ENCODE measurements at places on chromosomes 3 and 15.

DNA sequence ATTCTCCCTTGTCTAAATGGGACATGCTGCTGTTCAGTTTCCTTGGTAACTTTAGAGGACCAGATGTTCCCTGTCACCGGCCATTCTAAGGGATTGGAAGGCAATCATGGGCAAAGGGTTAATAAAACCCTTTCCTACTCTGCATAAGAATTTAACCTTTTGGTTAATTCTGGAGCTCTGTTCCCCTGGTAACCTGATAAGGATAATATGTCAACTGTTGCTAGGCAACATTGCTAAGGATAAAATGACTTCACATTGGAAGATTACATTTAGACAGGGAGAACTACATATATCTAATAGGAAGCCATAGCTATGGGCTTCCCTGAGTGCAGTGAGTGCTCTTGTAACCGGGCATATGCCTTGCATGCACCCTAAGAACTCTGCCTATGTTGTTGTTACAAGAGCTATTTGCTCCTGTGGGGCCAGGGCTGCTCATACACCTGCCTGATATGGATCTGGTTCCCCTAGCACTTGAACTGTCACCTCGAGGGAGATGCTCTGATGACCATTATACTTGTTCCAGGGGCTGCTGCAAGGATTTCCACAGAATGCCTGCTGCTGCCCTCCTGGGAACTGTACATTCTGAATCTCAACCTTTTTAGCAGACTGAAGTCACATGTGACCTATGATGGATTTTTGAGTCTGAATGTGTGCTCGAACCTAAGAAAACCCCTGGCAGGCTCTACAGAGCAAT lies 326.3 kb upstream of the PDZRN3 start:
- no peak for DNase-seq

GRCh38 chr3:49844464-49845183 lies 11.7 kb downstream of the TRAIP start:
- DNase-seq: no peak

- DNase-seq: no peak
These were observed 8.4 kb downstream of the PARP14 start for GRCh38 chr3:122688996-122689395.

- DNase-seq: no peak
These were observed 31.3 kb downstream of the SHQ1 start for GRCh38 chr3:72816862-72817355.

DNA sequence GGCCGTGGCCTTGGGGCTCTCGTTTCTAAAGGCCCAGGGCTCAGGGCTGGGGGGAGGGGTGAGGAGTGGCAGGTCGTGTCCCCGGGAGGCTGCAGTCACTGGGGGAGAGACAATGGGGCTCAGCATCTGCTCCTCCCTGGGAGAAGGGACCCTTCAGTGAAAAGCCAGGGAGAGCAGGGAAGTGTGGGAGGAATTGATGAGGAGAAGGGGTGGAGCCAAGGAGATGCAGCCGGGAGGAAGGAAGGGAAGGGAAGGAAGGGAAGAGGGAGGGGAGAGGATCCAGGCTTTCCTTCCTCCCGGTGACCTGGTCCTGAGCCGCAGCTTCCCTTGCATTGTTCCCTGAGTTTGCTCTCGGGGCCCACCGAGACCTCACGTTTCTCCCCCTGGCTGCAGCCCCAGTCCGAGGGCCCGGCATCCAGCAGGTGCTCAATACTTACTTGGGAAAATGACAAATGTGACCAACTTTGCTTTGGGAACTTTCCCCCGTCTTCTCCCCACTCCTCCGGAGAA lies 1.4 kb upstream of the ZNF710 start:
- no peak for DNase-seq
